ENCODE measurements at places on chromosomes 1 and 21.

DNA sequence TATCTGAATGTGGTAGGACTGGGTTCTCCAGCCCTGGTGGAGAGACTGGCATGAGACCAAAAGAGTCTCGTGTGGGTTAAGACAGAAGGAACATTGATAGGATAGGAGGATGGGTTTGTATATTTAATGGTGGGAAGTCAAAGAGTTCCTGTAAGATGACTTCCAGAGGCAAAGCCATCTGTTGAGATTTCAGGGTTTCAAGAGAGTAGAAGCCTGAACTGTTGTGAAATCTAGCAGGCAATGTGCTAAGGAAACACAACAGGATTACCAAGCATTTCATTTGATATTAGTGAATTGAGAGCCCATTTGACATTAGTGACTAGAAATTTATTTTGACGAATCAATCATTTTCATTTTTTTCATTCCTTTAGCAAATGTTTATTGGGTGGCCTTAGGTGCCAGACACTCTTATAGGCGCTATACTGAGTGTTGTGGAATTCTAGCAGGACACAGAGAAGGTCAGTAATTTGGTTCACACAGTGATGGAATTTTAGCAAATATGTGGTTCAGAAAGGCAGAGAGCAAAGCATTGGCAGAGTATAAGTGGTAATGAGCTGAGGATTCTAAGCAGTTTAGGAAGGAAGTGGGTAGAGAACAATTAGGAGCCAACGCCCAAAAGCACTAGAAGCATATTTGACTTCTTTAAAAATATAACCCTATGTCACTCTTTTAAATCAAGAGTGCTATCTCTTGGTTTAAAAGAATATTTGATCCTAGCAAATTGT lies 149.3 kb downstream of the AK5 start:
- DNase-seq, result no peak

- DNase-seq, result no peak
These were observed 19.3 kb upstream of the RAB3GAP2 start for GRCh38 chr1:220291580-220291979.

DNA sequence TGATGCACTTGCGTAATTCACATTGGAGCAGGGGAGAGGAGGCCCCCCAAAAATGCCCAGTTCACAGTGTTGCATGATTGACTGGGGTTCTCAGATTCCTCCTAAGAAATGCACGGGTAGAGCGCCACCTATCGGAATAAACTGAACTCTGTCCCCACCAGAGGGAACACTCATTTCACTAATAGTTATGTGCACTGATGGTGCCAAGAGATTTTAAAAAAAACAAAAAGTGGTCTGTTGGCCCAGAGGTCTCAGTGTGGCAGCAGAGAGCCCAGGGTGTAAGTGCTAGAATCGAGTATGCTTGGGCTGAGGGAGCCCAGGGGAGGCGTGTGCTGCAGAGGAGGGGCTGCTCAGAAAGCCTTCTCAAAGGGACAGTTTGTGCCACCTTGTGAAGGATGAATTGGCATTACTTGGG lies 6.9 kb downstream of the PINK1 start:
- DNase-seq, result peak; percentile 34

- no peak for DNase-seq
These were observed 83.8 kb downstream of the SCMH1 start for GRCh38 chr1:41158147-41158875.

DNA sequence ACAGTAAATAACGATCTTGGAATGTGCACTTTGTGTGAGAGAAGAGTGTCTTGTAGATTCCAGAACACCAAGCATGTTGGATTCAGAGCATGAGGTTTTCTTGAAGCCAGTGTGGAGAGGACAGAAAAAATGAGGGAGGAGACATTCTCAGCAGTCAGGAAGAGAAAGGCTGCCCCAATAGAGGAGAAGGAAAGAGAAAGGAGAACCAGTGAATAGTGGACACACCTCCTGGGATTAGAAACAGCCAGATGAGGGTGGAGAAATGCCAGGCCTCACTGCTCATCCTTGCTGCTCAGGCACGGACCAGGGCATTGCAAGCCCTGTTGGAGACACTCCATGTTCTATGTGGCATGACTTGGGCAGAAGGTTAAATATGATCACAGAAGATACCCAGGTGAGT lies 69.0 kb upstream of the KAZN start:
- DNase-seq, result no peak

- DNase-seq, result no peak
These were observed 40.2 kb upstream of the IFFO2 start for GRCh38 chr1:18996548-18997177.

- no peak for DNase-seq
These were observed 145.6 kb downstream of the ZBTB18 start for GRCh38 chr1:244196571-244197285.

DNA sequence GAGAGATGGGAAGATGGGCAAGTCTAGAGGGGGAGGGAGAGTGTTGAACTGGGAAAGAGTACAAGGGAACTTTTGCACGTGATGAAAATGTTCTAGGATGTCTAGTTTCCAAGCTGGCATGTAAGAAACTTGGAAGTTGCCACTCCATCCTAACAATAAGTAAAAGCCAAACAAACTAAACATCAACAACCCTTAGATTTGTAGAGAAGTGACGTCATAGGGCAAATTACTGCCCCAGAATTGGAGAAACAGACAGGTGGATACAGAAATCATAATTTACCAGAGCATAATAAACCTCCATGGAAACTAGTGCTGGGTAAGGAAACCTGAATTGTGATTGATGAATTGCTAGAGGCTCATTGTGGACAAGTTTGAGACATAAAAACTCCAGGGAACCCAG lies 14.7 kb upstream of the ZBTB40 start:
- DNase-seq, result no peak

DNA sequence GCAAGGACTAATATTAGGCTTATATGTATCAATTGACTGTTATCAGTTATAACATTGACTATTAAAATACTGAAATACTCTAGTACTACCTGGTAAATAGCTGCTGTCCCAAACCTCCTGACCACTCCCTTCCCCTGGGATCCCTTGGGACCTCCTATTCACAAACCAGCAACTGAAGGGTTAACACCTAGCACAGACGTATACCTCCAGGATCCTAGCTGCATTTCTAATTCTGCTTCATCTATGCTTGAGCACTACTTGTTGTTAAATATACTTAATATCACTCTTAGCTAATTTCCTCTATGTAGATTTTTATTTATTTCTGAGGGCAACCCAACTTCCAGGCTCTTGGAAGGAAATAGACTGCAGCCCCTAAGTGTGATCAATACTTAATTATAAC lies 1.8 kb upstream of the NFYC start:
- no peak for DNase-seq

DNA sequence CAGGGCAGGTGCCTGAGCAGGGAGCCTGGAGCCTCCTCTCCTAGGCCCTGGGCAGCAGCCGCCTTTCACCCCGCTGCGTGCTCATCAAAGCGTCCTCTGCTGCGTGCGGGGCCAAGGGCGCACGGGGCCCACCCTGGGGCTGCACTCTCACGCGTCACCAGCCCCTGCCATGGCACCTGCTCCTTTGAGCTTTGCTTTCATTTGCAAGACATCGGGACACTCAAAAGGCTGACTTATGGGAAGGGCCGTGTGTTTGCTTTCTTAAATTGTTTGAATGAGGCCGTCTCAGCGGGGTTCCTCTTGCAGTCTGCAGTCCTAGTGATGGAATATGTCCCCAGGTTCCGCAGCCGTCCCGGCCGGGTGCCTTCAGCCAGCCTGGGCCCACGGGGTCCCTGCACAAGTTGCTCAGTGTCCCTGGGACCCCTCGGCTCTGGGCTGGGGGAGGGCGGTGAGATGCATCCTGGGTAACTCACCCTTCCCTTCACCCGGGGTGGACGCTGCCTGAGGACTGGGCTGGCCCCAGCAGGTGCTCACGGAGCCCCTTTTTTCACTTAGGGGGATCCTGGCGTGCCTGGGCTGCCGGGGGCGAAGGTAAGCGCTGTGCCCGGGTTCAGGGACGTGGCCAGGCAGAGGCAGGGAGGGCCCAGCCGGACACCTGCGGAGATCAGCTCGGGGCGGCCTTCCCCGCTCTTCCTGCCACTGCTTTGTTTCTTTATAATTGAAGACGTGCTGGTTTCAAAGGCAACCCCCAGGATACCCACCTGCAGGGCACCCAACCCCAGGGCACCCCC lies 53.1 kb downstream of the SLC19A1 start:
- DNase-seq, result no peak

DNA sequence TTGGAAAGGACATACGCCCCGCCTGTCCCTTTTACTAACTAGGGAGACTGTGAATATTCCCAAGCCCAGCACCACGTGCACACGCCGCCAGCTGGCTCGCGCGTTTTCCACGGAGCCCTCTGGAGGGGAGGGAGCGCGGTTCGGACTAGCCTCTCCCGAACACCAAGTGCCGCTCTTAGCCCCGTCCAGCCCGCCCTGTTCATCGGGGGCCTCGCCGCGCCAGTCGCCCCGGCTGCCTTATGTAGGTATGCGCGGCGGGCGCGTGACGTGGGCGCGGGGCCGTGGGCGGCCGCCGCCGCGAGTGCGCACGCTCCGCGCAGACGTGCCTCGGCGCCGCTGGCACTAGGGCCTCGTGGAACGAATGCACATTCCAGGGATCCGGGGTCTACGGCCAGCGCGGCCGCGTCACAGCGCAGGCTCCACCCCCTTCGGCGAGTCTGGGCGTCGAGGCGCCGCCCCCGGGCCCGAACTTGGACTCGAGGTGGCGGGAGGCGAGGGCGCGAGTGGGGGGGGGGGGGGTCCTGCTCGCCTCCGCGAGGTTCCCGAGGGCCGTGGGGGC lies 767 bp upstream of the IRF2BP2 start:
- peak; percentile 94 for DNase-seq

Measured in hematopoietic multipotent progenitor cell (in vitro differentiated cells).